Neural progenitor cell (in vitro differentiated cells): ENCODE measurements at places on chromosomes 4 and X. TPM values are rescaled to one million over a fixed set of nuclear protein-coding genes. Genes with fewer than 3 reads are reported as not detected.

Gene PRR32
- not detected in 2 replicates for total RNA-seq

Gene RENBP
- 5.4 and 9.3 TPM in 2 replicates for total RNA-seq

Gene PPEF1
- 0.26 and 0.34 TPM in 2 replicates for total RNA-seq

Gene ZNF157
- 0.47 and 1.4 TPM in 2 replicates for total RNA-seq

Gene SPRY1
- 35.9 and 50.8 TPM in 2 replicates for total RNA-seq

- no peak for DNase-seq
Measured at GRCh38 chr4:173057442-173057841, 111.2 kb upstream of the GALNT7 start.

- no peak for DNase-seq
Measured at GRCh38 chr4:183355405-183355804, 33.2 kb upstream of the CLDN24 start.

GRCh38 chrX:68929332-68930150, 100.7 kb downstream of the EFNB1 start:
- DNase-seq = no peak

- DNase-seq = no peak
Measured at GRCh38 chrX:45142185-45142584, 58.5 kb downstream of the DIPK2B start.

- DNase-seq = no peak
Measured at GRCh38 chrX:13927175-13927574, 102.5 kb downstream of the GEMIN8 start.

DNA sequence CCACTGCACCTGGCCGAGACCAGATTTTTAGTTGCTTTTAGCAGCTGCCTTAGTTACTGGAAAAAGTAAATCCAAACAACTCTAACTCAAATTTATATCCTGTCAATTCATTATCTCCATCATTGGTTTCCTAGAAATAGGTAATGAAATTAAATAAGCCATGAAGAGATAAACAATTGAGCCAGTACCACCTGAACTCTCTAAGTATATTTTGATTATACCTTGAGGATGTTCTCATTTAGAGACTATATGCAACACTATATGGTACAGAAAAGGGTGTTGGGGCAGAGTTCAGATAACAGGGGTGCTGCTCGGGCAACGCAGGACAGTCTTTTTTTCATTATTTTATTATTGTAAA, 35.0 kb downstream of the SAT1 start:
- no peak for DNase-seq

GRCh38 chr4:4327652-4328121, 37.6 kb downstream of the ZBTB49 start:
- peak; percentile 74 for DNase-seq

DNA sequence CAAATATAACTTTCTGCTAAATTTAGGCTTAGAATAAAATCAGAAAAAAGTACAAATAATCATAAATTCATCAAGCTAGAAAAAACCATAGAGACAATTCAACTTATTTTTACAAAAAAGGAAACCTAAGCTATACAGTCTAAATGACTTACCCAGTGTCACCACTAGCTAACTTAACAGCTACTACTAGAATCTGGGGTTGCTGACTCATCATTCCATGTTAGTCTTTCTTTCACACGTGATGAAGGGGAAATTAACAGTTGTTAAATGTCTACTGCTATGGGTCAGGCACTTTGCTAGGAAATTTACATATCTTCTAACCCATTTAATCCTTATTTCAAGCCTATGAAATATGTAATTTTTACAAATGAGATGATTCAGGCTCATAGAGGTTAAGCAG, 349.3 kb upstream of the GALNT7 start:
- DNase-seq = no peak

GRCh38 chr4:122276359-122276758, 102.5 kb upstream of the ADAD1 start:
- DNase-seq = no peak

GRCh38 chr4:83725336-83726085, 189.6 kb downstream of the GPAT3 start:
- DNase-seq = no peak

DNA sequence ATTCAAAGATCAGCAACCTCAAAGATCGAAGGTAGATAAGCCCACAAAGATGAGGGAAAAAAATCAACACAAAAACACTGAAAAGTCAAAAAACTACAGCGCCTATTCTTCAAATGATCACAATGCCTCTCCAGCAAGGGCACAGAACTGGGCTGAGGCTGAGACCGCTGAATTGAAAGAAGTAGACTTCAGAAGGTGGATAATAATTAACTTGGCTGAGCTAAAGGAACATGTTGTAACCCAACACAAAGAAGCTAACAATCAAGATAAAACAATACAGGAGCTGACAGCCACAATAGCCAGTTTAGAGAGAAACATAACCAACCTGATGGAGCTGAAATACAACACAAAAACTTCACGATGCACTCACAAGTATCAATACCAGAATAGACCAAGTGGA, 231.1 kb downstream of the STPG2 start:
- DNase-seq = no peak

DNA sequence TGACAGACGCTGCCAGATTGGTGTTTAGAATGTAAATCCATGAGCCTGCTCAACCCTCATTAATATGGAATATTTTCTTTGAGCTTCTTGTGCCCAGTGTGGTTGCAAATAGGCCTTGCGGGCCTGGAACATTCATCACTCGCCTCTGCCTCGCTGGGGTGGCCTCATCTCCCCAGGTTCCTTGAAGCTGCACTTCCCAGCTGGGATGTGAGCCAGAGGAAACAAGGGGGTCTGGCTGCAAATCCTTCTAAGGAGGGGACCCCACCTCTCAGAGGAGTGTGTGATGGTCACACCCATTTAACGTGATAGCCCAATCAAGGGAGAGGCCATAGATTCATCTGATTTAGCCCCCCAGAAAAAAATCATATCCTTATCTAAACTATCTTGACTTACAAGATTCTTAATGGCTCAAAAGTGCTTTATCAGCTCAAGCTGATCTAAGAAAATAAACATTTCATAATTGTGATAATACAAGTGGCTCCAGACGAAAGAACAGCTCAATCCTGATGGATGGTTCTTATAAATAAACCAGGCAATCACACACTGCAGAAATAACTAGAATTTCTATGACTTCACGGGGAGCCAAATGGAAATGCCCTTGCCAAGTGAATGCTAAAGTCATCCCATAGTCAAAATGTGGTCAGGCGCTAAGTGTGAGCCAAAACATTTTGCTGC, 189.9 kb downstream of the PTTG2 start:
- no peak for DNase-seq

DNA sequence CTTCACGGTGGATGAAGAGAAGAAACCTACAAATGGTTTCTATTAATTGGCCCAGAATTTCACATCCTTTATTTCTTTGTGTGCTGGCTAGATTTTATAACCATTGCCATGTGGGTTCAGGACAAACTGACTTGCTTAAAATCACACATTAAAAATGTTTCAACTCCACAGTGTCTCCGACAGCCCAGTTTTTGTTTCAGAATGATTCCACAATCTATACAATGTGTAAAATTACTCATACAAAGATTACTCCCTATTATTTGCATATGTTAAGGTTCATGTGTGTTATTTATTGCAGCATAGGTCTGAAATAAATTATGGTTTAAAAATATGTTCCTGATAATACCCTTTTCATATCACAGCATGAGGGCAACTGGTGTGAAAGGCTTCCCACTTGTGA, 20.6 kb downstream of the DCHS2 start:
- DNase-seq = no peak

DNA sequence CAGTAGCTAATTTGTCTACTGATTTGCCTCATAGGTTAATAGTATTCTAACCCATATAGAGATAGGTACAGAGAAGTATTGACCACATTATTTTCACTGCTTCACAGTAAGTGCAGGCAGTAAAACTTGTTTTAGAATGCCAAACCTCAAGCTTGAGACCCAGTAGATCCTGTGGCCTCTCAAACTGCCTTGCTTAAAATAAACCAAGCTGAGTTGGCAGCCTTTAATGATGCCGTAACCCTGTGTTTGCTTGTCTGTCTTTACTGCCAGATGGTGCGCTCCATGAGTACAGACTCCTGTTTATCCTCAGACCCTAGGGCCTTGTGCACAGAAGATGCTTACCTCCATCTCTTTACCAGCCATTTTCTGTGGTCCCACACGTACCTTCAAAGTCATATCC, 50.8 kb downstream of the ANXA3 start:
- DNase-seq = no peak

GRCh38 chrX:20414762-20415445, 148.2 kb upstream of the RPS6KA3 start:
- DNase-seq = no peak

- no peak for DNase-seq
Measured at GRCh38 chr4:57303012-57303751, 193.0 kb upstream of the IGFBP7 start.

- DNase-seq = no peak
Measured at GRCh38 chrX:14073071-14073470, 43.4 kb upstream of the GEMIN8 start.

DNA sequence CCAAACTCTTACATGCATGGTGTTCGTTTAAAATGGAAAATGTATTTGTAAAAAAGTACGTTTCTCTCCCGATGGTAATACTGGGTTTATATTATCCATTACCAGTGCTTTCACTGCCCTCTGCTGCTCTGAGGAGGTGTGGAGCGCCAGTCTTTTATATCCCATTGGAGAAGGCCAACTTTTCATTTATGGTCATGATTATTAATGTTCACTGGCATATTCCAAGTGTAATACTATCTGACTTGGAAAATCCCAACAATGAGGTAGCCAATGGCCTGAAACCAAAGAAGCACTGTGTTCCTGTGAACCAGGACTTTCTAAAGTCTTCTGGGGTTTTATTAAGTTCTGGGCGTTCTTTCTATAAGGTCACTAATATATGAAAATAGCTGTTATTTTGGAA, 80.7 kb downstream of the SYNPO2 start:
- DNase-seq = peak; percentile 44

- DNase-seq = no peak
Measured at GRCh38 chr4:150818661-150819060, 196.4 kb downstream of the LRBA start.
